ENCODE measurements at places on chromosomes 4 and X. TPM values are rescaled to one million over a fixed set of nuclear protein-coding genes. Genes with fewer than 3 reads are reported as not detected.

FAM50A gene
- 61.4 TPM for total RNA-seq

SPARCL1 gene
- 158 TPM for total RNA-seq

LPAR4 gene
- not detected for total RNA-seq

SLC16A2 gene
- total RNA-seq, result 0.70 TPM

SOX3 gene
- not detected for total RNA-seq

VCX3A gene
- total RNA-seq, result not detected

TXK gene
- 0.23 TPM for total RNA-seq

STK32B gene
- total RNA-seq, result 24.2 TPM

PPP1R2C gene
- not detected for total RNA-seq

SPANXN3 gene
- not detected for total RNA-seq

Data from dermis blood vessel endothelial cell (primary cell).